ENCODE measurements at places on chromosomes 6 and 20.

GRCh38 chr20:6665161-6665560, 102.3 kb upstream of the BMP2 start:
- no peak for DNase-seq

DNA sequence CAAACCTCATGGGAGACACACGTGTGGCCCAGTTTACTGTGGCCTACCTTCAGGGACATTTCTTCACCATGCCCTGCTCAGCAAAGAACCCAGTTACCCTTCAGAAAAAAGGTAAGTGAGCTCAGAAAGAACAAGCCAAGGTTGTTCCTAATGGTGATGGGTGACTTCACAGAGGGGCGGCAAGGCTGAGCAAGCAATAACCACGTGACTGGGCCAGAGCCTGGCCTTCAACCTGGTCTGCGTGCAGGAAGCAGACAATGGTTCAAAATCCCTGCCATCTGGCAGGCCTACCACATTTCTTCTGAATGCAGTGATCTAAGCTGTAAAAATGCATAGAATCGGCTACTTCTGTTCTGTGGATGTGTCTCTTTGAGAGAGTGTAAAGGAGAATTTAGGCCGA, 115.5 kb upstream of the CST7 start:
- no peak for DNase-seq

DNA sequence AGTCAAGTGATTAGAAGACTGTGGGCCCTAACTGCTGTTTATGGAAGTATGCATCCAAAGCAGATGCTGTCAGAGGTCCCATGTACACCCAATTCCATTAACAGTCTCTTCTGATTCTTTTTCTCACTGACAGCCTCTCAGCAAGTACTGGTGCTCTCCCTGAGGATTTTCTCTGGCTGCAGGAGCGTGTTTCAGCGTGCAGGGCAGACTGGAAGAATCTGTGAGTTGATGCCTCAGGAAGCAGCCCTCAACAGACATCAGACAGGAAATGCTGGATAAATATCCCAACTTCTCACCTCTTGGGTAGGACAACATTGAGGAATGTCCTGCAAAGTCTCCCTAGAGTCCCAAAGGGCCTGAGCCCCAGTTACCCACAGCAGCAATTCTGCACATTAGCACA, 40.8 kb downstream of the ANKEF1 start:
- DNase-seq = no peak

DNA sequence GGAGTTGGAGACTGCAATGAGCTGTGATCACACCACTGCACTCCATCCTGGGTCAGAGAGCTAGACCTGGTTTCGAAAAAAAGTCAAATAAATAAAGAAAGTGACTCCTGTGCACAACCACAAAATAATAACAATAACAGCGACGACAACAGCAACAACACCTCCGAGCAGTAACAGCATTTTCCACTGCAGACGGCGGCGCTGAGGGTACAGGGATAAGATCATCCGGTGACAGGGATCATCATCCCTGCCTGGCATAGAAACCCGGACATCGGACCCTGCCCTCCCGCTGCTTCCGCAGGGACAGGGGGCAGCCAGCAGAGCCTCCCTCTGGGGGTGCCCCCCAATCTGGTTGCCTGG, 11.5 kb downstream of the SRXN1 start:
- DNase-seq = no peak

- DNase-seq = no peak
Observed at GRCh38 chr6:143050509-143050908, 10.2 kb upstream of the AIG1 start.

DNA sequence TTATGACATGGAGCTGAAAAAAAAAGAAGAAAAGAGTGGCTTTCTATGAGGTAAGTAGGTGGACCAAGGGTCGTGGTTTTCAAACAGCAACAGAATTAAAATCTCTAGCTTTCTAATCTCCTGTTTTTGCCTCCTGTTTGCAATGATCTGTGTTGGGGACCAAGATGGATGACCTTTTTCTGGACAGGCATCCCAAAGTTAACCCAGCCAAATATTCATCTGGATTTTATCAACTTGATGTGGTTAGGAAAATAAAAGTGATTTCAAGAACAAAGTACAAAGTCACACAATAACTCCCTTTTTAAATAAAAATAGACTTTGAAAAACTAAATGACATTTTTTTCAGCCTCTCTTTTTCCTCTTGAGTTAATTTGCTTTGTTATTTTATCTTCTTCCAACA, 282.1 kb upstream of the PRDM1 start:
- no peak for DNase-seq

DNA sequence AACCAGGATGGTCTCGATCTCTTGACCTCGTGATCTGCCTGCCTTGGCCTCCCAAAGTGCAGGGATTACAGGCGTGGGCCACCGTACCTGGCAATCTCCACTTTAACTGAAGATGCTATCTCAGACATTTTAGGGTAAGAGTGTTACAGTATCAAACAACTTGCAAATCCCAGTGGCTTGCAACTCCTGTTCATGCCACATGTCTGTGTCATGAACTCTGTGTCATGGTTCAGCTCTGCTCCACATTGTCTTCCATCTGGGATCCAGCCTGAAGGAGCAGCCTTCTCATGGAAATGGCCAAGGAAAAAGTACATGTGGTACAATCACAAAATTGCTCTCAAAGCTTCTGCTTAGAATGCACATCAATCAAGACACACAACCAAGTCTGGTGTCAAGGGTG, 114.9 kb downstream of the MAP3K5 start:
- DNase-seq = no peak

GRCh38 chr6:37503309-37503965, 3.7 kb upstream of the CCDC167 start:
- DNase-seq = no peak

- no peak for DNase-seq
Observed at GRCh38 chr6:168725802-168726201, 284.8 kb downstream of the SMOC2 start.

GRCh38 chr6:136750696-136751521, 41.4 kb downstream of the MAP3K5 start:
- no peak for DNase-seq

- DNase-seq = no peak
Observed at GRCh38 chr6:43426928-43427405, 374 bp upstream of the ABCC10 start.

- DNase-seq = no peak
Observed at GRCh38 chr6:116461932-116462885, 1.0 kb downstream of the CALHM6 start.

GRCh38 chr6:139060332-139060731, 31.8 kb downstream of the ABRACL start:
- no peak for DNase-seq

- DNase-seq = no peak
Observed at GRCh38 chr20:33751775-33752174, 20.0 kb downstream of the ZNF341 start.

DNA sequence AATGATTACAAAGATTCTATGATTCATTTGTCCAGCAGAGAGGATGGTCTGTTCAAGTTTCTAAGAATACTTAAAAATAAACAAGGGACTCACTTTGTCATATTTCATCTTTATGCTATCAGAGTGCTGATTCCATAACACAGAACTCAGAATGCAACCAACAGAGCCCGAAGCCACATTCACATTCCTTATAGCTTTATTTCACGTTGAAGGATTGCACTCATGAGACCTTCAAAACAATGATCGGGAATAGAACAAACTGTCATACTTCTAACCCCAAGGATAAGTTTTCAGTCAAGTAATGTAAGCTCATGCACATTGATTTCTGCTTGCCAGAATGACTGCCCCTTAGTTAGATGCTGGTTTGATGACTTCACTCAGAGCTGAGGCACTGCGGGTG, 25.2 kb downstream of the FNDC1 start:
- DNase-seq = no peak

- no peak for DNase-seq
Observed at GRCh38 chr6:15411766-15412165, 165.9 kb downstream of the JARID2 start.

GRCh38 chr20:1920826-1921225, 25.6 kb downstream of the SIRPA start:
- no peak for DNase-seq
